Left lung (tissue), 14 donors: ENCODE measurements at places on chromosomes 5 and 9. TPM values are rescaled to one million over a fixed set of nuclear protein-coding genes. Genes with fewer than 3 reads are reported as not detected.

DNA sequence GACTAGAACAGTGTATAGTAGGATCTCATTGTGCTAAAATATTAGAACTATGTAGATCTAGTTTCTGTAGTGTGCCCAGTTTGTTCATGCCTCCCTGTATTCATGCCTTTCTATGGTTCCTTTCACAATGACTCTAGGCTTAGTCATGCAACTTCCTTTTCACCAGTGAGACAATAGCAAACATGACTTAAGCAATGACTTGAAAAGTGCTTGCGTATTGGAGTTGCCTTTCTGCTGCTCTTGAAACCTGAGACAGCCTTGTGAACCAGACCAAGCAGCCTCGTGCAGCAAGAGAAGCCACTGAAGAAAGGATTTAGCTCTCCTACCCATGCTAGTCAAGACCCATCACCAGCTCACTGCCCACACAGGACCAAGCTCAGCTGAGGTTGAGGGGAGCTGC is 294.5 kb upstream of the TAS2R1 start:
- no peak for DNase-seq

Gene FCN2
- not detected for polyA plus RNA-seq

GRCh38 chr9:100396769-100397168 is 30.2 kb upstream of the MSANTD3 start:
- no peak for DNase-seq

GRCh38 chr5:155595791-155596190 is 582.2 kb downstream of the KIF4B start:
- no peak for DNase-seq

GRCh38 chr5:172097356-172097755 is 90.7 kb downstream of the STK10 start:
- no peak for DNase-seq

GRCh38 chr9:13480693-13481092 is 201.2 kb upstream of the MPDZ start:
- DNase-seq = no peak

Gene IFNB1
- not detected for polyA plus RNA-seq

Gene PDGFRB
- 227 TPM for polyA plus RNA-seq

DNA sequence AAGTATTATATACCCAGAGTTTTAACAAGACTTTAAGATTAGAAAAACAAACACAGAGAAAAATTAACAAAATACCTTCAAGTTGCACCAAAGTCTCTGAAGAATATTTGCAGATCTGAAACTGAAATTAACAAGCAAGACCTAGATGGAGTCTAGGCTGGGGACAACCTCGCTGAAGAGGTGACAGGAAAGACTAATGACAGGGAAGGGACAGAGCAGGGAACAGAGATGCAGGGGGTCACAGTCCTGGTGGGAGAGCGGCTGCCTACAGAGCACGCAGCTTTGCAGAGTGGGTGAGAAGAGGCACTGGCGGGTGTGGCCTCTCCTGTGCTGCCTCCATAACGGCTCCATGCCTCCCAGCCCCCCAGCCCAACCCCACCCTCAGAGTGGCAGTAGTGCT is 13.5 kb downstream of the RETREG1 start:
- DNase-seq = no peak

DNA sequence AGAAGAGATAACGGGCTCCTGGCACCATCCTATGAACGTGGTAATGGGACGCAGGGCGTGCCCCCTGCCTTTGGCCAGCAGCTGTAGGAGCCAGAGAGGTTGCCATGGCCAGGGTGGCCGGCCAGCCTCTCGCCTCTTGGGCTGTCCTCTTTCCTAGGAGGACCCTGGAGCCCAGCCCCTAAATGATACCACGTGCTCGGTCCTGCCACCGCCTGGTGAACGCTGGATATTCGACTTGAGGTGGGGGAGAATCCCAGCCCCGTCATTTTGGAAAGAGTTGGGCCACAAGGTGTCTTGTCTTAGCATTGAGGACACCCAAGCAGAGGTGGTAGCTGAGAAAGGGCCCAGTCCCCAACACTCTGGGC is 391 bp upstream of the NRG2 start:
- no peak for DNase-seq

Gene ZDHHC11
- 30.1 TPM for polyA plus RNA-seq

GRCh38 chr5:75049456-75050351 is 2.7 kb downstream of the GCNT4 start:
- no peak for DNase-seq
